ENCODE measurements at places on chromosomes 4 and X. TPM values are rescaled to one million over a fixed set of nuclear protein-coding genes. Genes with fewer than 3 reads are reported as not detected.

Gene PDE5A
- total RNA-seq, result 29.4 TPM

DNA sequence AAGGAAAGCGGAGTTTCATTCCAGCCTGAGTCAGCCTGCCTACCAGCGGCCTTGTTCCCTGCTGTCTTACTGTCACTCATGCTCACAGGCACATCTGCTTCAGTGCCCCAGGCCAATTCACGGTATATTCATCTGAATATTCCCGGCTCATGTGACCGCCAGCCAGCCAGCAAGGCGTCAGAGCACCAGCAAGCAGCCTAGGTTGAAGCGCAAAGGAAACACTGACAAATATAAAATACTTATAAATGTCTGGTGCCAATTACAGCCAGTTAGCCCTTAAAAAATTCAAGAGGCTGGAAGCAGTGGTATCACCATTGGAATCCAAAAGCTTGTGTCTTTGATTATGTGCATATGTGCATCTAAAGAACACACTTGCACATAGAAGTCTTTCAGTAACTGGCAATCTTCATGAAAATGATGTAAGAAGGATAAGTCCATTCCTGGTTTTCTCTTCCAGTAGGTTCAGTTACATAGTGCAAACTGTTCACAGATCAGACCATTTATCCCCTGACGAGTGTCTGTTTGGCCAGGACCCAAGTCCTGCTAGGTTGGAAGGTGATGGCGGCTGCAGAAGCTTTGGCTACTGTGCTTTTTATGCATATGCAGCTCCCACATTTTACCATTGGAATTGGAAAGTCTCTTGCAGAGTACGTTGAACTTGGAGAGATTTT lies 61.3 kb downstream of the LUZP4 start:
- no peaks in the 10 kb centered on the region for H3K4me1 ChIP-seq
- H3K27ac ChIP-seq, result no peak overlapping the region
- H3K4me3 ChIP-seq, result no peak overlapping the region
- no peaks in the 10 kb centered on the region for H3K36me3 ChIP-seq
- DNase-seq, result no peak

DNA sequence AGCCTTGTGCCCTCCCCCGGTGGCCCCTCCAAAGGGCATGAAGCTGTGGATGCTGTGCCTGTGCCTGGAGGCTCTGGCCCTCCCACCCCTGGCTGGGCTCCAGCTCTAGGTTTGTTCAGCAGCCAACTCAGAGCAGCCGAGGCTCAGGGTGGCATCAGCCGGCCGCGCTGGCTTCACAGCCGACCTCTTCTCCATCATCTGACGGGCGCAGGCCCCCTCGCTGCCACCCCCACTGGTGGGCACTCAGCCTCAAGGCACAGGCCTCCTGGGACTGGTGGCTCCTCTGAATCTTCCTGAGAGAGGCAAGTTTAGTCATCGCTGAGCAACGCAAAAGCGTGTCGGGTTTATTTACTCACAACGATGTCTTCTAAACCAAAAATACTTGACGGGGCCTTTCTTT lies 46.0 kb downstream of the PCGF3 start:
- no peak for DNase-seq
- H3K27ac ChIP-seq, result no peak overlapping the region
- no peaks in the 10 kb centered on the region for H3K4me1 ChIP-seq
- H3K4me3 ChIP-seq, result no peak overlapping the region
- peaks cover 4% of the 10 kb centered on the region for H3K36me3 ChIP-seq
- no peaks in the 10 kb centered on the region for H3K27me3 ChIP-seq

Gene TCEAL6
- total RNA-seq, result not detected

GRCh38 chr4:7938609-7939376 lies 868 bp downstream of the AFAP1 start:
- peak; percentile 76 for DNase-seq
- peaks cover 8% of the 10 kb centered on the region for H3K4me1 ChIP-seq
- H3K27me3 ChIP-seq, result no peaks in the 10 kb centered on the region

DNA sequence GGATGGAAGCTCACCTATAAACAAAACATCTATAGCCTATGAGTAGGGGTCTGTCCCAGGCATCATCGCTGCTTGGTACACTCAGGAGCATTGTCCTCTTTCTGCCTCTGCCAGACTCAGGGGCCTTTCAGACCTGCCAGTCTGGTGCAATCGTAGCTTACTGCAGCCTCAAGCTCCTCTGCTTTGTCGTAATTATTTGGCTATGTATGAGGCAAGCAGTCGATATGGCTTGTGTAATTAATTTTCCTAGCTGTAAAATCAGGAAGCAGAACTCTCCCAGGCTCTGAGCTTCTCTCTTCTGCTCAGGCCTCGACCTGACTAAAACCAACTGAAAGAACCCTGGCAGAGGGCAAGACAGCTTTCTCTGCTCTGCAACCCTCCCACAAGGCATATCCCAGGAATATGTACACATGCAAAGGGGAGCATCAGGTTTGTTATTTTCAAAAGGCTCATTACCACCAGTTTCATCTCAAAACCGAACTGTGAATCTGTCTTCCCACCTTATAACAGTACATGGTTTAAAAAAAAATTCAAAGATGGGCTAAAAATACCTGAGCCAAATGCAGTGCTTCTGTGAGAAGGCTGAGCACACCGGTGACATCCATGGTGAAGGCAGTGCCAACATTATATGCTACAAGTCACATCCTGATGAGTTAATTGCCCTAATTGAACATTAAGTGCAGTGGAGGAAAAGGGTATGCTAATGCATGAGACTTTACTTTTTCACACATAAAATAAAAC lies 309.2 kb upstream of the EMCN start:
- H3K27me3 ChIP-seq, result no peaks in the 10 kb centered on the region
- no peak for DNase-seq
- H3K4me1 ChIP-seq, result no peaks in the 10 kb centered on the region
- H3K36me3 ChIP-seq, result no peaks in the 10 kb centered on the region
- no peak overlapping the region for H3K4me3 ChIP-seq

Gene NXF2
- total RNA-seq, result not detected

DNA sequence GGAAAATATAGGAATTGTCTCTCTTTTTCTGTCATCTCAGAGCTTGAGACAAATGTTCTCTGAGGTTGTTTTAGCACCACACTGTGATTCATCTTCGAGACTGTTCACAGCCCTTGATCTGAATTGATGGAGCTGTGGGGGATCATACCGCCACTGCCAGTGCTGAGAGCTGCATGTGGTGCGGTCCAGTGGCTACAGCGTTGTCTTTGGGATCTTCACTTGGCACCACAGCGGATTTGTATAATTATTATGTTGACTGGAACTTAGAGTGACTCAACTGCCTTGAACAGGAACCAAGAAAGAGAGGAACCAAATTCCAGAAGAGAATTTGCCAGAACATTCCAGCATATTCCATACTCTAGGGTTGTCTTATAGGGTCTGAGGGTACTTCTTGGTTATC lies 29.1 kb downstream of the TBL1X start:
- no peak for DNase-seq
- H3K36me3 ChIP-seq, result no peaks in the 10 kb centered on the region
- no peaks in the 10 kb centered on the region for H3K4me1 ChIP-seq
- H3K27ac ChIP-seq, result no peak overlapping the region
- H3K27me3 ChIP-seq, result no peaks in the 10 kb centered on the region

DNA sequence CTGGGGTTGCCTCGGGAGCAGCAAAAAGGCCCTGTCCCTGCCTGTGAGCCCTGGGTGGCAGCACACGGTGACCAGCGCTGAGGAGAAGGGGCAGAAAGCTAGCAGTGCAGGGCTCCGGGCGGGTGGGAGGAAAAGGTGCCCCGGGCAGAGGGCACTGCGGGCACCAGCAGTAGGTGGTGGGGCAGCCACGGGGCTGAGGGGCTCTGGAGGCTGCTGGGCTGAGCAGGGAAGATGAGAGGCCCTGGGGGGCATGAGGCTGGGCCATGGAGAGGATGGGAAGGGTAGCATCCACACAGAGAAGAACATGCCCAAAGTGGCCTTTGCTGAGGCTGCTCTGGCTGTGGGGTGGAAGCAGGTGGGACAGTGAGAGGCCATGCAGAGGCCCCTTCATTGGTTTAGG lies 67.5 kb upstream of the NKX1-1 start:
- H3K27me3 ChIP-seq, result peaks cover 5% of the 10 kb centered on the region
- no peaks in the 10 kb centered on the region for H3K36me3 ChIP-seq
- no peak for DNase-seq
- H3K27ac ChIP-seq, result no peak overlapping the region
- no peak overlapping the region for H3K4me3 ChIP-seq
- no peaks in the 10 kb centered on the region for H3K4me1 ChIP-seq

GRCh38 chr4:174910271-174910670 lies 7.9 kb upstream of the ADAM29 start:
- DNase-seq, result no peak
- H3K4me1 ChIP-seq, result no peaks in the 10 kb centered on the region
- H3K27me3 ChIP-seq, result no peaks in the 10 kb centered on the region
- H3K4me3 ChIP-seq, result no peak overlapping the region

- no peak for DNase-seq
- H3K4me1 ChIP-seq, result no peaks in the 10 kb centered on the region
Observed at GRCh38 chr4:122666527-122667245, 45.8 kb upstream of the IL21 start.

All from kidney (tissue), 22 donors.